AG09309 (cell line): ENCODE measurements at places on chromosomes 6 and 20.

DNA sequence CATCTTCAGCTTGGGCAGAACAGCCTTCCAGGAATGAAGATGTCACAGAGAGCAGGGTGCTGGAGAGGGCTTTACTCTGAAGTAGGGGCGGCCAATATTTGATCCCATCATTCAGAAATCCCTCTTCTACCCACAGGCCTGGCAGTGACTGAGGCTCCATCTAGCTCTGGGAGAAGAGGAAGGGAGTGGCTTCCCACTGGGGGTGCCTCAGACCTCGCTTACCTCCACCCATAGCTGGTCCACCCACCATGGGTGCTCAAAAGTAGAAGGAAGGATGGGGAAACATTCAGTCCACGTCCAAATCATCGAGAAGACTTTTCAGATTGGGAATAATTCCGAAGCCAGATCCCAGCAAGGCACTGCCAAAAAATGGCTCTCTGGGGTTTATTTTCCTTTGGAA, 11.8 kb upstream of the THBD start:
- DNase-seq, result no peak

- DNase-seq, result no peak
These were observed 270.7 kb upstream of the RGS17 start for GRCh38 chr6:153401751-153402150.

DNA sequence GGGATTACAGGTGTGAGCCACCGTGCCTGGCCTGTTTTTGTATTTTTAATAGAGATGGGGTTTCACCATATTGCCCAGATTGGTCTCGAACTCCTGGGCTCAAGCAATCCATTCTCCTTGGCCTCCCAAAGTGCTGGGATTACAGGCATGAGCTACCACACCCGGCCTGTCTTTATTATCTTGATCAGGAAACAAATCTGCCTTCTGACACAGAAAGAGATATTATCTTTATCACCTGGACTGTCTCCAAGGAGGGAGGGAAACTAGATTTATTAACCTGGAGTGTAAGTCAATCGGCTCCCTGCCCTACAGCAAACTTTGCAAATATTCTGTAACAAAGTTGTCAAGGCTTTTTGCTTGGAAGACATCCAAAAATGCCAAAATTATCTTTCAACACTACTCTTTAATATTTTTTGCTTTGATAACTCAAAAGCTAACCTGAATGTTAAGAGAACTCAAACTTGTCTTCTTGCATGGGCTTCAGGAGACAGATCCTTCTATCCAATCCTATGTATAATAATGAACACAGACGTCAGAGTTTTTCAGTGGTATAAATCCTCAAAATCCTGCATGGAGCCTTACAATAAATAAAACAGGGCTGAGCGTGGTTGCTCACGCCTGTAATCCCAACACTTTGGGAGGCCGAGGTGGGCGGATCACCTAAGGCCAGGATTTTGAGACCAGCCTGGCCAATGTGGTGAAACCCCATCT, 85.0 kb upstream of the LOC128125822 start:
- no peak for DNase-seq

- DNase-seq, result no peak
These were observed 47.2 kb downstream of the RRBP1 start for GRCh38 chr20:17634661-17635331.

DNA sequence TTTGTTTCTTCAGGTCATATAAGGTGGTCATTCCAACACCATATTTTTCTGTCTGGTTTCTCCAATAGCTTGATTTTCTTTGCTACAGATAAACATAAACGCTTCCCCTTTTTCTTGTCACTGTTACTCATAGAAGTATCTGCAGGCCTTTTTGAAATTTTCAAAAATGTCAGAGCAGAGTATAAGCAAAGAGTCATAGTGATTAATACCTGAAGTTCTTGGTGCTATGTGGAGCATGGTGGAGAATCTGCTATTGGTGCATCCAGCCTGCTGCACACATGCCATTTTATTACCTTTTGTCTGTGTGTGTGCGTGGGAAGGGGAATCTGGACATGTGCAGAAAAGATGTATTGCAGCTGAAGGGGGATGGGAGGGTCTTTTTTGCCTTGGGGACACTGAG, 19.7 kb downstream of the STX11 start:
- DNase-seq, result no peak

- DNase-seq, result no peak
These were observed 231.6 kb downstream of the SYNDIG1 start for GRCh38 chr20:24701027-24701426.

- DNase-seq, result peak; percentile 57
These were observed 45.9 kb upstream of the ZNFX1 start for GRCh38 chr20:49323622-49324238.

DNA sequence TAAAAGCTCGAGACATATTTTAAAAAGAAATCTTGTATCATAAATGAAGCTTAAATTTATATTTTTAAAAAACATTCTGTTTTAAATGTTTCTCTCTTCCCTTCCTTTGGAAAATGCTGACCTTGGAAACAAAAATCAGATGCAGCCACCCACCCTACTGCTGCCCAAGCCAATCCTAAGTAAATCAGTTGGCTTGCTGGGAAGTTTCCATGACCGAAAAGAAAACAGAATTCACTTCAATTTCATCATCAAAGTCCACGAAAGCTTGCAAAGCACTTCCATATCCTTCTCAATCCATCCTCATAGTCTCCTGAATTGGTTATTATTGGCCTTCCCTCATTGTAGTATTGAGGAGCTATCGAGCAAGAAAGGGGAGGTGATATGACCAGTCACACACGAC, 80.1 kb downstream of the PLCG1 start:
- DNase-seq, result no peak

DNA sequence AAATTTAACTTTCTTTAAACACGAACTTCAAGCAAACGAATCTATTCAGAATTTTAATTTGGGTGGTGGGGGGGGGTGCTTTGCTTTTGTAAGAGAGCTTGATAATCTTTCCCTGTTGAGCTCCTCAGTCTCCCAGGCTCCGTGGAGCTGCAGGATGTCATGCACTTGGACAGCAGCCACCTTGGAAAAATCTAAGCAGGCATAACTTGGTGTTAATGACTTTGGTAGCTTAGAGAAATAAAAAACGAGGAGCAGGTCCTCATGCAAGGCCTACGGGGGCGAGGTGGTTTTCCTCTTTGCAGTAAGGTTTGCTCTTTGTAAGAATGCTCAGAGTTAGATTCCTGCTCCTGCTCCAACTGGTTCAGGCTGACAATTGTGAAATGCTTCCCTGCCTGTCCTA, 102.3 kb downstream of the EDN1 start:
- DNase-seq, result no peak

DNA sequence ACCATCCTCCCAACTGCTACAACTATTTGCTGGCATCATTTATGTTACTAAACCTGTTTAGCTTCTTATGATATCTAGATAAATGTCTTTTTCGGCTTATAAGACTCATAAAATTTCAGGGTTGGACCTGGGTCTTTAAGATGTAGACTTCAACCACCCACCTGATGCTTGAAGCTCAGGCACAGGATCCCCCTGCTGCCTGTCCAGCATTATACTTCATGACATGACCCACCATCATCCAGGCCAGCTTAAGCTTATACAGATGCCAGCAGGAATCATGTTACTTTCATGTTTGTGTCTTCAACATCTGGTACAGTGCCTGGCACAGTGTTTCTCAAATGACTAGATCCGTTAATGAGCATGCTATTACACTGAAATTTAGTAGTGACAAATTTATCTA, 47.4 kb downstream of the SLC17A5 start:
- DNase-seq, result no peak

DNA sequence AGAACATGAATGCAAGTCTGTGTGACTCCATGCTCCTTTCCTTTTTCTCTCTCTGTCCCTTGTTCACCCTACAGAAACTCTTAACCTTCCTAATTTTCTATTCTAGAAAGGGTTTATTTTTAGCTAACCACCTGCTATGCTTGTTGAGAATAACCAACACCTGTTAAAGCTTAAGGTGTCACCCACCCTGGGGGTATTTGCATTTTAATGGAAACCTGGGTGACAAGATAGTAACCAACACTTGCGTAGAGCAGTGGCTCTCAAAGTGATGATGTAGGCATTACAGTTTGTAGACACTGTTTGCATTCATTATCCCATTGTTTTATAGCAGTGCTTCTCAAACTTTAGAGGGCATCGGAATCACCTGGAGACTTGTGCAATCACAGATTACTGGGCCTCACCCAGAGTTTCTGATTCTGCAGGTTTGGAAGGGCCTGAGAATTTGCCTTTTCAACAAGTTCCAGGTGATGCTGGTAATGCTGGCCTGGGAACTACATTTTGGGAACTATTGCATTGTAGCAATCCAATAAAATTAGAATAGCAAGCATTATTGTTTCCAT, 114.4 kb upstream of the ARMC2 start:
- DNase-seq, result no peak

- no peak for DNase-seq
These were observed 87.9 kb downstream of the CDC5L start for GRCh38 chr6:44475417-44475778.

DNA sequence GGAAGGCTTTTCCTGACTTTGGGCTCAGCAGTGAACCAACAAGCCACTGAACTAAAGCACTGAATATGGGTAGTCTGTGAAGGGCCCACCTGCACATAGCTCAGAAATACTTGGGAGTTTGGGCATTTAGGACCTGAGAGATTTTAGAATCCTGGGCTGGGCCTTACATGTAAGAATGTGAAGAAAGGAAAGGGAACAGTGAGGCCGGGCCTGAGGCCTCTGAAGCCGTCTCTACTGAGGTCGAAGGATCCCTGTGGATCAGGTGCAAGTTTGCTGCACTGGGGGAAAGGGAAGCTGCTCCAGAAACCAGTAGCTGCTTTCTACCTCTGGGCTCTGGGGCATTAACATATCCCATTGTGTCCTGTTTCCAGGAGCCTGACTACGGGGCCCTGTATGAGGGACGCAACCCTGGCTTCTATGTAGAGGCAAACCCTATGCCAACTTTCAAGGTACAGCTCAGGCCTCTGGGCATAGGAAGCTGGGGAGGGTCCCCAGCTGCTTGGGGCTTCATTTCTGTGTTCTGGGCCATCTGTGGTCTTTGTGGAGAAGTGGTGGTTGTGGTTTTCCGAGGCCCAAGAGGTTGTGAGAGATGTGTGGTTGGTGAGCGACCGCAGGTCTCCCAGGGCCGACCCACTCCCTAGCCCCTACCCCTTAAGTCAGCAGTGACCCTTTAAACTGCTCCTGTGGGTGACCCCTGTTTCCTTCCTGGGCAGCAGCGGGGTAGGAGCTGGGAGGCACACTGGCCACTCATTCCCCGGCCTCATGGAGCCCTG, 30.3 kb downstream of the PLCG1 start:
- no peak for DNase-seq

- DNase-seq, result no peak
These were observed 36.5 kb upstream of the SCGN start for GRCh38 chr6:25615471-25615870.
